ENCODE measurements at places on chromosomes 4 and X. TPM values are rescaled to one million over a fixed set of nuclear protein-coding genes. Genes with fewer than 3 reads are reported as not detected.
A peak's percentile ranks its signal among the peaks of the same experiment; 100 is the strongest.

Gene MID1
- total RNA-seq = not detected

Gene BTC
- total RNA-seq = not detected

Gene FSTL5
- total RNA-seq = not detected

Gene SPIN2B
- total RNA-seq = 8.7 TPM

Gene PROM1
- not detected for total RNA-seq

Gene DRP2
- total RNA-seq = 0.28 TPM

Gene MAPK10
- not detected for total RNA-seq

- peaks cover 2% of the 10 kb centered on the region for H3K4me1 ChIP-seq
- no peak for DNase-seq
- peaks cover 8% of the 10 kb centered on the region for H3K36me3 ChIP-seq
- no peaks in the 10 kb centered on the region for H3K27me3 ChIP-seq
- no peak overlapping the region for H3K4me3 ChIP-seq
- no peak overlapping the region for H3K27ac ChIP-seq
These were observed 123.7 kb downstream of the CBR4 start for GRCh38 chr4:168886351-168886750.

GRCh38 chr4:125833-126232 lies 1.5 kb downstream of the ZNF718 start:
- peak overlapping the region; percentile 100 for H3K4me3 ChIP-seq
- H3K27ac ChIP-seq = peak overlapping the region; percentile 99
- H3K27me3 ChIP-seq = no peaks in the 10 kb centered on the region
- peaks cover 35% of the 10 kb centered on the region for H3K36me3 ChIP-seq
- peaks cover 23% of the 10 kb centered on the region for H3K4me1 ChIP-seq
- peak; percentile 60 for DNase-seq

- no peak overlapping the region for H3K4me3 ChIP-seq
- H3K4me1 ChIP-seq = no peaks in the 10 kb centered on the region
- no peak overlapping the region for H3K27ac ChIP-seq
- H3K36me3 ChIP-seq = no peaks in the 10 kb centered on the region
These were observed 381.7 kb downstream of the STPG2 start for GRCh38 chr4:97761445-97762114.

- H3K27ac ChIP-seq = no peak overlapping the region
- no peak overlapping the region for H3K4me3 ChIP-seq
- no peaks in the 10 kb centered on the region for H3K4me1 ChIP-seq
- no peak for DNase-seq
- no peaks in the 10 kb centered on the region for H3K36me3 ChIP-seq
These were observed 150.0 kb upstream of the HPGD start for GRCh38 chr4:174672276-174672675.

- H3K27ac ChIP-seq = no peak overlapping the region
- H3K4me1 ChIP-seq = no peaks in the 10 kb centered on the region
- no peaks in the 10 kb centered on the region for H3K27me3 ChIP-seq
- H3K4me3 ChIP-seq = no peak overlapping the region
These were observed 28.4 kb downstream of the WFS1 start for GRCh38 chr4:6298035-6298434.

GRCh38 chrX:111759686-111760085 lies 78.7 kb downstream of the ALG13 start:
- no peaks in the 10 kb centered on the region for H3K27me3 ChIP-seq
- H3K4me1 ChIP-seq = peaks cover 3% of the 10 kb centered on the region
- peaks cover 23% of the 10 kb centered on the region for H3K36me3 ChIP-seq
- no peak overlapping the region for H3K27ac ChIP-seq

DNA sequence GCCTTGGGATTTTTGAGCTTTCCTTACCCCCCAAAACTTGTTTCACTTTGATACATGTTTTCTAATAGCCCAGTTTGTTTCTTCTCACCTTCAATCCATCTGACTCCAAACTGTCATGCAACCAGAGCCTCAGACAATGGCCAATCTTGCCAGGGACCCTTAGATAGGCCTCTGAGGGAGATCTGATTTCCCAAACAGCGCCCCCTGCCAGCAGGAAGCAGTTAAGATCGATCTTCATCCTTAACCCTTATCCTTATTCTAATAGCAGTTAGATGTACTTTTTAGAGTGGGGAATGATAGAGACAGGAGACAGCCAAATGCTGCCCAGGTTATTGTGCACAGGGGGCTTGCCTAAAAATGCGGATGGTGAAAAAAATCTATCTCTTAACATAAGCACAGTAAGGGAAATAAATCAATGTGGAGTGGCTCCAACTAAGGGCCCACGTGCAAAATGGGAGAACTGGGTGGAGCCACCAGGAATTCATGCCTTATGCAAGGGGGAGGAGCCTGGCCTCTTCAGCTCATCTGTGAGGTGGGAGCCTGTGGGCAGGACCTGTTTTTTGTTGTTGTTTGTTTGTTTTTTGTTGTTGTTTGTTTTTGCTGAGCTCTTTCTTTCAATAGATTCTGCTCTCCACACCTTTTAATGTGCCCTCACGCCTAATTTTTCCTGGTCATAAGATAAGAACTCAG lies 833.6 kb upstream of the AGA start:
- no peak overlapping the region for H3K27ac ChIP-seq
- no peak for DNase-seq
- H3K4me3 ChIP-seq = no peak overlapping the region
- no peaks in the 10 kb centered on the region for H3K4me1 ChIP-seq
- no peaks in the 10 kb centered on the region for H3K36me3 ChIP-seq

DNA sequence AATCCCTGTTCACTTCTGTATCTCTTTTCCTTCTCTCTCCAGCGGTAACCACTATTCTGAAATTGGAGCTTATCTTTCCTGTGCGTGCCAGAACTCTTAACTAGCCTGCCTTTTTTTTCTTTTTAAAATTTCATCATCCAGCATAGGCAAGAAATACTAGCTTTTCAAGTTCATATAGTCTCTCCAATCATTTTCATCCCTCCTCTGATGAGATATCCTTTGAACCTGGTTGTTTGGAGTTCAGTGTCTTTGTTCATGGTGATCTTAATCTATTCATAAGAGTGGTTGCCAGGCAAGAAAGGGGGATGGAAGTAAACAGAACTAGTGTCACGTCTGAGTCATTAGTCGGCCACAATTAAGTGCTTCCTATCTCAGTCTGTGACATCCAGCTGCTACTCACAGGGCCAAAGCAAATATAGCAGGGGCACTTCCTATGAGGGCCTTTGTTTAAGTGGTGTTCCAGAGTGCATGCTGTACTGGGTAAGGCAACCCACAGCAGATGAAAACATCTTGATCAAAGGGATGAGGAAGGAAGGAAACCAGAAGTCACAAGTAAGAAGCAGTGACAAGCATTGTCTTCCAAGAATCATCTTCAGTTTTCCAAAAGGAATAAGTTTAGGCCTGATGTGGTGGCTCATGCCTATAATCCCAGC lies 56.4 kb upstream of the XIAP start:
- peaks cover 7% of the 10 kb centered on the region for H3K4me1 ChIP-seq
- H3K27me3 ChIP-seq = no peaks in the 10 kb centered on the region
- peak overlapping the region; percentile 68 for H3K27ac ChIP-seq
- H3K36me3 ChIP-seq = no peaks in the 10 kb centered on the region

DNA sequence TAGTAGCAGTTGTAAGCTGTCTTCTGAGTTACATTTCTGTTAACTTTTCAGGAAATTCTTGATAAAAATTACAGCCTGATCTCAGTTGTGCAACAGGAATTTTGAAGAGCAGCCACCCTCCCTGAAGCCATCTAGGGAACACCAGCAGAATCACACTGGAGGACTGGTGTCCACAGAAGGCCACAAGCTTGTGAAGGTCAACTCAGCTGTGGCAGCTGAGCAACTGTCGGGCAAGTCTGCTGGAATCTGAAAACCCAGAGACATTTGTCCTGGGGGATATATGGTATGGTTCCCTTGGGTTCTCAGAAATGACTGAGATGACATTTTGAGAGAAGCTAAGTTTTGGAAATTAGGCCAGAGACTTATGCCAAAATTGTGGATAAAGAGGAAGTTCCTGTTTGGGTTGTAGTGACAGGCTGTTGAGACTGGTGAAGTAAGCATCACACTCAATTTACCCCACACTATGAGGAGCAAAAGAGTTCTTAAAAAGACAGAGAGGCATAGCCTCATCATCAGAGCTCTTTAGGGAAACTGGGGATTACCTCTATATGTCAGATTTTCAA lies 78.1 kb upstream of the TNIP3 start:
- peaks cover 35% of the 10 kb centered on the region for H3K4me1 ChIP-seq
- no peaks in the 10 kb centered on the region for H3K36me3 ChIP-seq
- no peak overlapping the region for H3K4me3 ChIP-seq
- H3K27ac ChIP-seq = no peak overlapping the region
- no peak for DNase-seq

- H3K36me3 ChIP-seq = peaks cover 25% of the 10 kb centered on the region
- H3K4me1 ChIP-seq = peaks cover 13% of the 10 kb centered on the region
- no peak overlapping the region for H3K4me3 ChIP-seq
- no peak overlapping the region for H3K27ac ChIP-seq
These were observed 39.0 kb upstream of the CD99 start for GRCh38 chrX:2652106-2652505.

GRCh38 chr4:155208258-155209054 lies at the start of gene NPY2R:
Gene NPY2R, plus strand, starts transcription at chr4:155208636. Its CDS starts 5,304 bp downstream, at chr4:155213940.
- peaks cover 34% of the 10 kb centered on the region for H3K27me3 ChIP-seq
- no peak for DNase-seq
- no peaks in the 10 kb centered on the region for H3K4me1 ChIP-seq

DNA sequence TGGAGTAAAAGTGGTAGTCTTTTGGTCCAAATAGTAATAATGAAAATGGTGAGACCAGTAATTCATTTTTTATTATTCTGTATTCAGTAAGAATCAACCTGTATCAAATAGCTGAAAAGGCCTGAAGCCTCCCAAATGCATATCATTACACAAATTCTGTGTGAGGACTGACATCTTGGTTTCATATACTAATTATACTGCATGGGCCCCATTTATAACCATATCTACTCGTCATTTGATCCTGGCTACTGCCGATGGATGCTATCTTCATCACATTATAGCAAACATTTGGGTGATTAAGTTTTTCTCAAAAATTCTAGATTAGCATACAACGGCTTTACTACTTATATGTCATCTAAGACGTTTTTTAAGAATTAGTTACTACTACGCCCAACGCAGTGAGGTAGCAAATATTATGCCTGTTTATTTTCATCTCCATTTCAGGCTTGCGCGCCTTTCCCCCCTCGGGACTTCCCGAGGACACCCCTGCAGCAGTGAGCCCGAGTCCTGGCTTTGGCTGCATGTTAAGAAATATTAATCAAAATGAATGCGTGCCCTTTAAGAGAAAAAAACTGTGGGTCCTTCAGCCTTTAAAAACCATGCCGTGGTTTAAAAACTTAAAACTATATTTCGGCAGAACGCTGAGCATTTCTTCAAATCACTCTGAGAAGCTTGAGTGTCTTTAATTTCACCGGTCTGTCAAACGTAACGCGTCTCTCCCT lies 814 bp upstream of the MMAA start:
- no peak for DNase-seq
- peaks cover 2% of the 10 kb centered on the region for H3K27me3 ChIP-seq
- peak overlapping the region; percentile 98 for H3K4me3 ChIP-seq
- H3K36me3 ChIP-seq = peaks cover 25% of the 10 kb centered on the region

GRCh38 chrX:87846956-87847355 lies 329.4 kb downstream of the KLHL4 start:
- no peaks in the 10 kb centered on the region for H3K4me1 ChIP-seq
- no peak overlapping the region for H3K27ac ChIP-seq
- DNase-seq = no peak
- H3K27me3 ChIP-seq = no peaks in the 10 kb centered on the region

GRCh38 chr4:159743971-159744370 lies 641.1 kb downstream of the RAPGEF2 start:
- no peaks in the 10 kb centered on the region for H3K36me3 ChIP-seq
- H3K27ac ChIP-seq = no peak overlapping the region
- H3K4me3 ChIP-seq = no peak overlapping the region
- DNase-seq = no peak

GRCh38 chr4:78603384-78603783 lies 51.8 kb downstream of the ANXA3 start:
- DNase-seq = no peak
- no peak overlapping the region for H3K27ac ChIP-seq
- H3K4me1 ChIP-seq = no peaks in the 10 kb centered on the region
- peaks cover 8% of the 10 kb centered on the region for H3K36me3 ChIP-seq
- H3K4me3 ChIP-seq = no peak overlapping the region

DNA sequence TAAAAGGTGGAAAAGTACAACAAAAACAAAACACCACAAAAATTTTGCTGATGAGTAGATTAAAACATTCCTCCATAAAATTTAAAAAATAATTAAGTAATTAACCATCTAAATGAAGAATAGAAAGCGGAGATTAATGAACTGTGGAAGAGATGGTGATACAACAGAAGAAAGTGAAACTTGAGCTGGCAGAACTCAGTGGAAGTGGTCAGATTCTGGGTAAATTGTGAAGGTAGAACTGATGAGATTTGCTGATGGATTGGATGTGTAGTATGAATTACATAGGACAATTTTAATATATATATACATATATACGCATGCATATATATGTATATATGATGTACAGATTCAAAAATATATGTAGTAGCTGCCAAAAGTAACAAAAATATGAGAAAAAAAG lies 73.9 kb downstream of the AMOT start:
- H3K36me3 ChIP-seq = no peaks in the 10 kb centered on the region
- DNase-seq = no peak
- no peaks in the 10 kb centered on the region for H3K27me3 ChIP-seq
- peaks cover 2% of the 10 kb centered on the region for H3K4me1 ChIP-seq
- no peak overlapping the region for H3K4me3 ChIP-seq

- peaks cover 14% of the 10 kb centered on the region for H3K4me1 ChIP-seq
- H3K27ac ChIP-seq = no peak overlapping the region
- no peaks in the 10 kb centered on the region for H3K27me3 ChIP-seq
- DNase-seq = no peak
- H3K4me3 ChIP-seq = no peak overlapping the region
These were observed 336.9 kb downstream of the ZNF674 start for GRCh38 chrX:46208225-46208854.
